ENCODE measurements at places on chromosomes 1 and 21.

- DNase-seq = no peak
Observed at GRCh38 chr1:89739013-89739843, 81.6 kb upstream of the LRRC8D start.

GRCh38 chr1:37602750-37603694 lies 7.3 kb upstream of the GNL2 start:
- no peak for DNase-seq

- DNase-seq = no peak
Observed at GRCh38 chr1:115764541-115764940, 4.0 kb downstream of the CASQ2 start.

DNA sequence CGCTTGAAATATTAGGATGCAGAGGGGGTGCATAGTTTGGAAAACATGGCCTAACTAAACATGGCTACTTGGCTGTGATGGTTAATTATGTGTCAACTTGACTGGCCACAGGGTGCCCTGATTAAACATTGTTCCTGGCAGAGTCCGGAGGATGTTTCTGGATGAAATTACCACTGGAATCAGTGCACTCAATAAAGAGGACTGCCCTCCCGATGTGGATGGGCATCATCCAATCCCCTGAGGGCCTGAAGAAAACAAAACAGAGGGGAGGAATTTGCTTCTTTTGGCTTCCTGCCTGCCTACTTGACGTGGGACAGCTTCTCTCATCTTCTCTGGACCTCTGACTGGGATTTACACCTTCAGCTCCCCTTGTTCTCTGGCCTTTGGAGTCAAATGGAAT lies 79.1 kb upstream of the KCNE2 start:
- no peak for DNase-seq

- no peak for DNase-seq
Observed at GRCh38 chr1:101992821-101993575, 3.7 kb downstream of the OLFM3 start.

GRCh38 chr21:38773099-38774061 lies 32.3 kb upstream of the ETS2 start:
- no peak for DNase-seq

DNA sequence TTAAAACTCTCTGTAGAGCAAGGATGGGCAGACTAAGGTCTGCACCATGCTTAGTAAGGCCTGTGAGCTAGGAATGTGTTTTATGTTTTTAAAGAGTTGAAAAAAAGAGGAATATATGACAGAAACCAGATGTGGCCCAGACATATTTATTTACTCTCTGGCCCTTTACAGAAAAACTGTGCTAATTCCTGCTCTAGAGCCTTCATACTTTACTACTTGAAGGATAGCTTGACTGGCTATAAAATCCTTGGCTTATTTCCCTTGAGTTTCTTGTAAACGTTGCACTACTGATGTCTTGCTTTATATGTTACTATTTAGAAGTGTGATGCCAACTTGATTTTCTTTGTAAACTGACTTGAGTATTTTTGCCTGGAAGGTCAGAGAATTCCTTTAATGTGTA lies 33.5 kb downstream of the CTBS start:
- DNase-seq = no peak

GRCh38 chr1:67735206-67735605 lies 50.2 kb downstream of the GADD45A start:
- DNase-seq = no peak

DNA sequence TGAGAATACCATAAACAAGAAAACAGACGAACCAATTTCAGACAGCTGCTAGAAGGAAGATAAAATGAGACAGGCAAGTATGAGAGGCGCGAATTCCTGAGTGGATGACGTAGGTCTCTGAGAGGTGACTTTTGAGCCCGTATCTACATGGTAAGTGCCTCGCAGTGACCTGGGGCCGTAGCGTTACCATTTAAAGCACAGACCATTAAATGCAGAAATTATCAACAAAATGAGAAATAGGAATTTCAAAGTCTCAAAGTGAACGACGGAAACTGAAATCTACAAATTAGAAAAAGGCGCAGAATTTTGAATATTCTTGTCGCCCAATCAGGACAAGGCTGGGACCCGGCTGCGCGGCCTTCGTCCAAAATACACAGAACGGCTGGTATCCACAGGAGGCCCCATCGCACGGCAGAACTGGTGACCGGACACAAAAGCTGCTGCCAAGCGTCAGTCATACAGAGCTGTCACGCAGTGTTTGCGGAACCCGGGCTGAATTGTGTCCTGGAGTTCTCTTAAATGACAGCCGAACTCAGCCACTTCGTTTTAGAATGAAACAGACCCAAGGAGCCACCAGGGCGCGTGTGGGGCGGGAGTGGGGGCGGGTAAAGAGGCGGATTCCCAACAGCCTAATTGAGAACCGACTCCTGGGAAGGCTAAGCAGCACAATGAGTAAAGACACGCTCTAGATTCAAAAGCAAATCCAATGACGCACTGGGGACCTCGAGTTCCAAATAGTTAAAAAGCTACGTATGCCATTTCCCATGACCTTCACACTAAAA lies 13.8 kb upstream of the BOLA1 start:
- peak; percentile 57 for DNase-seq

GRCh38 chr1:22470227-22470626 lies 18.6 kb downstream of the ZBTB40 start:
- DNase-seq = no peak

DNA sequence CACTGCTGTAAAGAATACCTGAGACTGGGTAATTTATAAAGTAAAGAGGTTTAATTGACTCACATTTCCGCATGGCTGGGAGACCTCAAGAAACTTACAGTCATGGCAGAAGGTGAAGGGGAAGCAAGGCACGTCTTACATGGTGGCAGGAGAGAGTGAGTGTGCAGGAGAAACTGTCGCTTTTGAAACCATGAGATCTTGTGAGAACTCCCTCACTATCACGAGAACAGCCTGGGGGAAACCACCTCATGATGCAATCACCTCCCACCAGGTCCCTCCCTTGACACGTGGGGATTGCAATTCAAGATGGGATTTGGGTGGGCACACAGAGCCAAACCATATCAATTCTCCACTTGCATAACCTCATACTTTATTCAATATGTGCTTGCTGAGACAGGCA lies 76.6 kb downstream of the GIPC2 start:
- no peak for DNase-seq

- no peak for DNase-seq
Observed at GRCh38 chr1:206992790-206993189, 22.5 kb upstream of the FCAMR start.

DNA sequence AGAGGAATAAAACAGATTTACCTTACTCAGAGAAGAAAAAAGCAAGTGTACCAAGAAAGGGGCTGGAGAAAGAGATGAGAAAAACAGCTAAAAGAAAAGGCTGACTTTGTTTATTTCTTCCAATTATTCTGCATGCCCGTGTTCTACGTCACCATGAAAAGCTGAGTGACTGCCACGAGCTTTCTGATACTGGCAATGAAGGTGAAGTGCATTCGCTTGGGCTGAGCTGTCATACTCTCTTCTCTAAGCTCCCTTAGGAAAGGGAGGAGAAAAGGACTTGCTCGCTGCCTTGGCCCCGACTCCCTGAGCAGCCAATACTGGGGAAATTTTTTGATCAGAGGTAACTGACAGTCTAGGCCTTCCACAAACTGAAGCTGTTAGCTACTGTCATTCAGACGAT lies 105.4 kb downstream of the SMYD2 start:
- no peak for DNase-seq

DNA sequence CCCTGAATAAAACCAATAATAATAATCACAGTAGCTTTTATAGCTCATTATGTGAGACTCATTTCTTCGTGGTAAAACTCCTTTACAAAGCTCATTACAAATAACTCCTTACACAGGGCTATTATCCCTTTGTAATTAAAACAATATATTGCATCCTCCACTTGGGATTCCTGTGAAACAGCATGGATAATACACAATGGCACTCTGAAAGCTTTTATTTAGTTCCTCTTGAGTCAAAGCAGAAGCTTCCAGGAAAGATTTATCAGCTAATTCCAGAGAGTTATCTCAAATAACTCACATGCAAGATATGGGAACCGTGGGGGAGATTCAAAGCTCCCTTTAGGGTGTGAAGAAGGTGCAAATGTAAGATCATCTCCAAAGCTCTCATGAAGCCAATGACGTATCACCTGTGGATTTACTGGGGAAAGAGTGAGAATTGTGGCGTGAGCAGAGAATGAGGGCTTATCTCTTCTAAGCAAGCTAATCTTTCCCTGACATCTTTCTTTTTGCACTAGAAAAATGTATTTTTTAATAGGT lies 60.4 kb upstream of the GJA5 start:
- no peak for DNase-seq

DNA sequence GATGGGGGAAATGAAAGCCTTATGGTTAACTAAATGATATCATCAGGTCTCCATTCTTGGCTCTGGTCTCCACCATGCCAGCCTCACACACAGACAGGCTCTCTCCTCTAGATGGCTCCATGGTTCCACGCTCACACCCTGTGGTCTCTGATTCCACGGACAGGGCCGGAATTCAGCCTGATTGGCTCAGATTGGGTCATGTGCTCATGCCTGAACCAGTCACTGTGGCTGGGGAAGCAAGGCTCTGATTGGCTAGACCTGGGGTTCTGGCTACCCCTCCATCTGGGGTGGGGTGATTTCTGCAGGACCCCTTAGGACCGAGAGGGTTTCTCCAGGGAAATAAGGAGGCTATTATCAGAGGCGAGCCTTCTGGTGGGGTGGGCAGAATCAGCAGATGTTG lies 277.0 kb downstream of the PTPRU start:
- no peak for DNase-seq

DNA sequence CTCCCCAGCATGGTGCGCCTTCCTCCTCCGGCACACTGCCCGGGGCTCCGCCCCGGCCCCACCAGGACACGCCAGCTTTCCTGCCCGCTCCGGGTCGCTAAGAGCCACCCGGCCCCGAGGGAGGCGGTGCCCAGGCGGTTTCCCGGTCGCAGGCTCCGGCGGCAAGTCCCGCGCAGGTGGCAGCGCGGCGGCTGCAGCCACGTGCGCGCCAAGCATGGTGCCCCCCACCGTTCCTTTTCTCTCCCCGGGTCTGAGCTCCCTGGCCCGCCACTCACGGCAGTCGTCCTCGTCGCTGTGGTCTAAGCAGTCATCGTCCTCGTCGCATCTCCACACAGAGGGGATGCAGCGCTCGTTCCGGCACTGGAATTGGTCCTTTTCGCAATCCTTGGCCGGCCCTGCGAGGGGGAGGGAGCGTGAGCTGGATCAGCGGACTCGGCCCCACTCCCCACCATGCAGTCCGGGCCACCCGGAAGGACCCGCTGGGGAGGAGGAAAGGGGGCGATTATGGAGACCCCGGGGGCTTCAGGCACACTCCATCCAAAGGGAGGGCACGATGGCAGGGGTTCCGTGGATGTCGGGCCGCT lies 1.2 kb downstream of the LRP8 start:
- DNase-seq = peak; percentile 41

GRCh38 chr1:67355745-67356424 lies 48.2 kb downstream of the IL12RB2 start:
- DNase-seq = no peak

DNA sequence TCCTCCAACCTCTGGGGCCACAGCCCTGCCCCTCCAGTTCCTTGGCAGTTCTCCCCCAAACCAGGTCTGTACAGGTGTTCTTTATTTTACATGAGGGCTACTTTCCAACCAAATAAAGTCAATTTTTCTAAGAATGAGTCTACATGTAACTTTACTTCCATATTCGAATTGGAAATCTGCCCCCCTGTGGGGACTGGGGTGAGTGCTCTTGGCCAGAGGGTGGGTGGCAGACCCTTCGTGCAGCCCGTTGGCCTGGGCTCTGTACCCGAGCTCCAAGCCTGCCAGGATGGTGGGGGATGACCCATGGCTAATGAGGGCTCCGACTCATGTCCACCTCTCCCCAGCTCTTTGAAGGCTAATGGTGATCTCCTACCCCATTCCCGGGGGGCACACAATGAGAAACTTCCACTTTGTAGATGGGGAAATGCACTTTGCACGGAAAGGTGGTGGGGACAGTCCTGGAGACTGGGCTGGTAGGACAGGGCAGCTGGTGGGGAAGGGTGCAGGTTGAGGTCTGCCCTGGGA lies 589 bp upstream of the CATSPER4 start:
- DNase-seq = no peak

DNA sequence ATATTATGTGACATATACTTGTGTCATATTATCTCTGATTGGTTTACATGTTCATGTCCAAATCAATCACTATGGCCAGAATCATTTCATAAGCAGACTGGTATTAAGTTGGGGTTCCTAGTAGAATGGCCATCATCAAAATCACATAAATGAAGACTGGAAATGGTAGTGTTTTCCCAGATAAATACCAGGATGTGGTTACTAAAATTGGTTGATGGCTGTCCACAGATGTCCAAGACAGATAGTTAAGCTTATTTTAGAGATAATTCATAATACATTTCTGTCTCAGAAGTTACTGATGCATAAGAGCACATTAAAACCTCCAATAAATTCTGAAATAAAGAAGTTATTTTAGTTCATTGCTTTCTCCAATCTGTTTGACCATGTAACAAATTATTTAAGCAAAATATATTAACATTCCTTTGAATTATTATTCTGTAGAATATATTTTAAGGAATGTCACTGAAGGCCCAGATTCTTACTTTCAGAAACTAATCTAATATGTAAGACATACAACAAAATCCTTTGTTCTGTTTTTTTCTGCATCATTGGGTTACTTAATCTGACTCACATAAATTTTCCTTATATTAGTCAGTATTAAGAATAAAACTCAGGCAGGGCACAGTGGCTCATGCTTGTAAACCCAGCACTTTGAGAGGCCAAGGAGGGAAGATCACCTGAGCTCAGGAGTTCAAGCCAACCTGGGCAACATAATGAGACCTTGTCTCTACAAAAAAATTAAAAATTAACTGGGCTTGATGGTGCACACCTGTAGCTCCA lies 483.9 kb downstream of the PTPRC start:
- DNase-seq = no peak

DNA sequence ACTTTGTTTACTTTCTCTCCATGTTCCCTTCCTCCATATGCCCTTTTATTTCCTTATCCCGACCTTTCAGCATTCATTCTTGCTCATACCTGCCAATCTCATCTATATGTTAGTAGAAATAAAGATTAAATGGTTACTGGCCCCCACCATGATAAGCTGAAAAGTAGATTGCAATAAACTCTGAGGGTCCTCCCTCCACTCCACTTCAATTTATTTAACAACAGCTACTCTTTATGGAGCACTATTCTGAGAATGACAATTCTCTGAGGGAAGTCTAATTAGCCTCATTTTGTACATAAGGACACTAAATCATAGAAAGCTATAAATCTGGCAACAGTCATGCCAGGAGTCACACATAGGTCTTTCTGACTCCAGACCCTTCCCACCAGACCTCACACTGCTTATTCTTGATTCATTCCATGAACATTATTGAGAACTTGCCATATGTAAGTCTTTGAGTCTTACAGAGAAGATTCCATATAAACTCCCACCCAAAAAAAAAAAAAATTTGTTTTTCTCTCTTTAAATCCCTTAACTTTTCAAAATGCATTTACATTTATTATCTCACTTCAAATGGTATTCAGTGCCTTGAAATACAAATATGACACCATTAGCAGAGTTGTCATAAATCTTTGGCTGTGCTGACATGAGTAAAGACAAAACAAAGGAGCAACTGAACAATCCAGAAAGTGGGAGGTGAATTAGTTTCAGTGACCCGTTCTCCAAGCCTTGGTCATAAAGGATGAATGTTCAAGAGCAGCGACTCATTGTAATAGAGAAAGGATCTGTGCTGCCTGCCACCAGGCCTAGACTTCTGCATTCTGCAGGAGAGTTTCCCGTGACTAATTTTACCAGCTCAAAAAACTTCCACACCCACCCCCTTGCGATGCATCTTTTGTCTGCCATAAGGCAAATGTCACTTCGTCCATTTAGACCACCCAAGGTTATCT lies 28.5 kb downstream of the PALMD start:
- DNase-seq = no peak

Measured in stimulated activated CD4-positive, alpha-beta T cell treated with anti-CD3 and anti-CD28 coated beads, TNF-alpha, amount 100 ng/mL, for 48 hours (primary cell).